Spinal cord (tissue), 10 donors: ENCODE measurements at places on chromosomes 16 and 17. TPM values are rescaled to one million over a fixed set of nuclear protein-coding genes. Genes with fewer than 3 reads are reported as not detected.

CYGB gene
- total RNA-seq, result 9.0 TPM

- DNase-seq, result no peak
Measured at GRCh38 chr16:80827007-80827406, 22.6 kb upstream of the CDYL2 start.

GRCh38 chr16:87324411-87325275 lies 7.5 kb upstream of the C16orf95 start:
- no peak for DNase-seq

DNA sequence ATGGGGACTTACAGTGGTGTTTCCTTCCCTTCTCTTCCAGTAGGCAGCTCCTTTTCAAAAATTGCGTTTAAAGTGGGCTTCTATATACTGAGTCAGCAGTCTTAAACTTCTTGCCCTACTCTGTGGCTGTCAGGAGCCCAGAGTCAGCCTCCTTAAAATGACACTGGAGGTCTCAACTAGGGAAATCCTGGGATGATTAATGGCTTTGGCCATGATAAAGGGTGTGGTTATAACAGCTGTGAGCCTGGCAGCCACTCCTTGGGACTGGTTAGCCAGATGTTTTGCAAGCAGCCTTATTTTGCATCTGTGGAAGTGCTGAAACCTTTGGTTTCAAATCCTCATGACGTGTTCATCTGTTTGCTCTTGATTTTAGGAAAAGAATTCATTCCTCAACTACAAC lies 25.0 kb downstream of the TAC4 start:
- no peak for DNase-seq

GRCh38 chr16:69113216-69113615 lies 7.8 kb downstream of the HAS3 start:
- no peak for DNase-seq

USP7 gene
- total RNA-seq, result 88.6 TPM
